Right renal cortex interstitium (tissue), 3 donors: ENCODE measurements at places on chromosomes 3 and 15. TPM values are rescaled to one million over a fixed set of nuclear protein-coding genes. Genes with fewer than 3 reads are reported as not detected.

The NGLY1 gene
- polyA plus RNA-seq = 43.2 TPM

The TPM1 gene
- 474 TPM for polyA plus RNA-seq

The KLHL40 gene
- polyA plus RNA-seq = not detected

The CLDN16 gene
- 51.8 TPM for polyA plus RNA-seq

The TUSC2 gene
- 22.6 TPM for polyA plus RNA-seq

The GOLGA6L7 gene
- polyA plus RNA-seq = 0.32 TPM

The SLC12A1 gene
- 735 TPM for polyA plus RNA-seq

The TMEM266 gene
- polyA plus RNA-seq = 11.1 TPM

The LARP6 gene
- polyA plus RNA-seq = 18.2 TPM

The SUCNR1 gene
- polyA plus RNA-seq = 7.6 TPM

The ISL2 gene
- polyA plus RNA-seq = not detected

The RAB43 gene
- 4.0 TPM for polyA plus RNA-seq

The SEMA7A gene
- 5.9 TPM for polyA plus RNA-seq

The SEMA3B gene
- 76.3 TPM for polyA plus RNA-seq

The EXD1 gene
- not detected for polyA plus RNA-seq

The KBTBD13 gene
- 0.07 TPM for polyA plus RNA-seq

The SAMD7 gene
- not detected for polyA plus RNA-seq
